Activated naive CD8-positive, alpha-beta T cell treated with anti-CD3 and anti-CD28 coated beads, Interleukin-2, amount 50 U/mL, for 16 hours (primary cell): ENCODE measurements at places on chromosomes 2 and 18.

DNA sequence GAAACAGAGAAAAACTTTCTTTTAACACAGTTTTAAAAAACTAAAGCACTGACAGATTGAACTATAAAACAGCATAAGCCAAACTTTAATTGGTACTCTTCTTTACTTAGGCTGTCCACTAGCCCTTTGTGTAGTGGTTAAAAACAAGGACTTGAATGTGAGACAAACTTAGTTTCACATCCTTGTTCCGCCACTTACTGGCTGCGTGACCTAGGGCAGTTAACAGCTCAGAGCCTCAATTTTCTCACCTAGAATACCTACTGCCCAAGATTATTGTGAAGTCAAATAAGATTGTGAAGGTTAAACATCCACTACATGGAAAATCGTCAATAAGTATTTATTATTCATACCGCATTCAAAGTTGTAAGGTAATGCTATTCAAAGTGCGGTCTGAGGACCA lies 2.0 kb downstream of the WDR35 start:
- DNase-seq, result no peak

DNA sequence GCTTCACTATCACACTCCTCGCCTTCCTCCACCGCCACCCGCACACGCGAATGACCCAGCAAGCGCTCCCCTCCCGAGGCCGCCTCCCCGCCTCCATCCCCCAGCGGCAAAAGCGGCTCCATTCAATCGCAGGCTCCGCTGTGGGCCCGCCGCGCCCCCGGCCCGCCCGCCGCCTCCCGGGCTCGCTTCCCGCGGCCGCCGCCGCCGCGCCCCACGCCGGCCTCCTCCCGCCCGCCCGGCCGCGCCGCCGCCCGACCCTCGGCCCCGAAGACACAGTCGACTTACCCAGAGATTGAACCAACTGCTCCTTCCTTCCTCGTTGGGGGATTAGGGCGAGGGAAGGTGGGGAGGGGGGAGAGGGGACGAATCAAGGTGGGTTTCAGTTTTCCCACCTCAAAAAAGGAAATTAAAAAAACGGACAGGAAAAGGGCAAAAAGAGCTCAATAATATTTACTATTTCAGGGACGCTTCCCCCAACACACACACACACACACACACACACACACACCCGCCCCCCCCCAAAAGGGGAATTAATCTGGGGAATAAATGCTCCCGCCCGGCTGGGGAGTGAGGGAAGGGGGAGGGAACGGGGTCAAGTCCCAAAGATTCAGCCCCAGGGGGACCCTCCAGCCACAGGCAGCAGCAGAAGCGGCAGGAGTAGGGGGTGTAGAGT lies 743 bp downstream of the XPO1 start:
- peak; percentile 10 for DNase-seq

- no peak for DNase-seq
These were observed 44.8 kb upstream of the KDM3A start for GRCh38 chr2:86396291-86396785.

DNA sequence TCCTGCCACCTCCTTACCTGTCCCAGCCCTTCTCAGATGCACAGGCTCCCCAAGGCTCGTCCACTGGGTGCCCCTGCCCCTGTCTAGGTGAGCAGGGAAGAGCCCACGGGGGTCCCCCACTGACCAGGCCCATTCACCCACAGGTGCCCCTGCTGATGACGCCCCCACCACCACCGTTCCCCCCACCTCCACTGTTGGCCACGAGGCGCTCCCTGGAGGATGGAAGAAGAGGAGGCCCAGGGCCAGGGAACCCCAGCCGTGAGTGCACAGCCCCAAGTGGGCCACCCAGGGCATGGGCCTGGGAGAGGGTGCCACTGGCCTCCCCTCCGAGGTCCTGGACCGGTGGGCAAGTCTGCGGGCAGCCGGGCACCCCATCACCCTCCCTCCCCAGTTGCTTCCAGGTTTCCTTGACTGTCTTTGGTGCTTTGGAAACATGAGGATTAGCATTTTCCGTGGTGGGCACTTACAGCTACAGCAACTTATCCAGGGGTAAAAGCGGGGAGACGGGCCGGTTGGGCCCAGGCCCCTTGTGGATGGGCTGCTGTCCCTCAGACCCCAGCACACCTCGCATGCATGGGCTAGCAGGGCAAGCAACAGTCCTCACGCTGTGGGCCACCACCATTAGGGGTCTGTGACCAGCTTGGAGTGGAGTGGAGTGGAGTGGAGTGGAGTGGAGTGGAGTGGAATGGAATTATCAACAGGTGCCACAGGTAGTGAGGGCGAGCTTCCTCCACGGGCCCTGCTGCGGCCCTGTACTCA lies 13.2 kb upstream of the KLHL30 start:
- no peak for DNase-seq

GRCh38 chr18:67281746-67282145 lies 234.8 kb downstream of the DSEL start:
- no peak for DNase-seq

DNA sequence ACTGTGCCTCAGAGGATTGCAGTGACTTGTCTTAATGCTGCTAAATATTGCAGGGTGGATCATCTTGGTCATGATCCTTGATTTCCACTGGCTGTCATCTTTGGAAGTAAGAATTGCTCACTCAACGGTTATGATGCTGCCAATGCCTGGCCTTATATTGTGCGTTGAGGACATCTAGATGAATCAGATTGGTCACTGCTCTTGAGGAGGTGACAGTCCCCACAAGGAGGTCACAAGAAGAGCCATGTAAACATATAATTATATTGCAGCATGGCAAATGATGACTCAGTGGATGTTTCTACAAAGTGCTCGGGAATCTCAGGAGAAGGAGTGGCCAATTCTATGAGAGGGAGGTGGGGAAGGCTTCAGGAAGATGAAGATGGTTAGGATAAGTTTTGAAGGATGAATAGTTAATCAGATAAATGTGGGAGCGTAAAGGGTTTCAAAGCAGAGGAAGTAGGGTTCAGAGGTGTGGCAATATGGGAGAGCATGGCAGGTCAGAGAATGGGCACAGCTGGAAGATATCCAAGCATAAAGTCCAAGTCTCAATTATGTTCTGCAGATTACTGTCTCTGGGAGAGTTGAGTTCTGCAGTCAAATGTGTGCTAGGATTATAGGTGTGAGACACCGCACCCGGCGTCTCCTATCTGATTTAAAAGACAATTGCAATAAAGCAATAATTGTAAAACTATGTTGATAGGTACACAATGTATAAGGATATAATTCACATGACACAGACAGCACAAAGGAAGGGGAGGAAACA lies 21.3 kb upstream of the TMEM131 start:
- no peak for DNase-seq

DNA sequence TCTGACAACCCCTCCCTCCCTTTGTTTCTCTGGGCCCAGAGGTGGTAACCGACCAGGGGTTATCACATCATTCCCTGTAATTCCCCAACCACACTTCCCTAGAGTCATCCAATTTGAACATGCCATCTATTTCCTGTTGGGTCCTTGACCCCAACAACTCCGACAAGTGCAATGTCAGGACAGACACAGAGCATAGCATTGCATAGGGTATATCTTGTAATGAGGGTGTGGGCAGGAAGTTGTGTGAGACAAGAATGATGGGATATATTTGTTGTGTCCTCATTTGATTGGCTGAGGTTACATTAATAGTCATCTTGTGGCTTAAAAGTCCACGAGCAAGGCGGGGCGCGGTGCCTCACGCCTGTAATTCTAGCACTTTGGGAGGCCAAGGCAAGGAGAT lies 33.4 kb upstream of the CNOT11 start:
- DNase-seq, result no peak

GRCh38 chr2:186761814-186762213 lies 68.0 kb downstream of the FAM171B start:
- no peak for DNase-seq

- no peak for DNase-seq
These were observed 1588.2 kb downstream of the LRP1B start for GRCh38 chr2:140542627-140543026.

- DNase-seq, result no peak
These were observed 31.1 kb upstream of the FAM237A start for GRCh38 chr2:206611191-206611590.
